ENCODE measurements at places on chromosomes 4 and X.
A peak's percentile ranks its signal among the peaks of the same experiment; 100 is the strongest.

DNA sequence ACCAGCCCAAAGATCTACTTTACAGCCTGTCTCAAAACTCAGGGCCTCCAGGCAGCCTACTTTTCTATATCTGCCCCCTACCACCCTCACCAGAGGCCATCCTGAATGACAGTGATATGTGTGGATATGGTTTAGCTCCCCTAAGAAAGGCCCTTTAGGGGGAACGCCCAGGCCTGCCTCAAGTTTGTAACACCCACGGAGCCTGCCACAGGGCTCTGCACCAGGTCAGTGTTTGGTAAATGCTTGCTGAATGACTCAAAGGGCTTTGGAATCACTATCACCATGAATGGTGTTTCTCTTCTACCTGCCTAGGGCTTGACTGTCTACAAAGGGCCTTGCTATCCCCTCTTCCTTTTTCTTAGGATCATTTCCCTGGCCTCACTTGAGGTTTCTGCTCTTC is 11.3 kb upstream of the LONRF3 start:
- DNase-seq, result no peak

DNA sequence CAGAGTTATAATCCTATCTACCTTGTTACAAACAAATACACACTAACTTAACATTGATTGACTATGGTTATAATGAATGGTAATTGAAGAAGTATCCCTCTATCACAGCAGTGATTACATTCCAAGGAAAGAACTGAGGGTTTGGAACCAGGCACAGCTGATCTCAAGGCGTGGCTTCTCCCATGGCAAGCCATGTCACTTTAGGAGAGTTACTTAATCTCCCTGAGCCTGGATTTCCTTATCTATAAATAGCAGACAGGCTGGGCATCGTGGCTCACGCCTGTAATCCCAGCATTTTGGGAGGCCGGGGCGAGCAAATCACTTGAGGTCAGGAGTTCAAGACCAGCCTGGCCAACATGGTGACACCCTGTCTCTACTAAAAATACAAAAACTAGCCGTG is 25.6 kb downstream of the SORBS2 start:
- no peak for DNase-seq

DNA sequence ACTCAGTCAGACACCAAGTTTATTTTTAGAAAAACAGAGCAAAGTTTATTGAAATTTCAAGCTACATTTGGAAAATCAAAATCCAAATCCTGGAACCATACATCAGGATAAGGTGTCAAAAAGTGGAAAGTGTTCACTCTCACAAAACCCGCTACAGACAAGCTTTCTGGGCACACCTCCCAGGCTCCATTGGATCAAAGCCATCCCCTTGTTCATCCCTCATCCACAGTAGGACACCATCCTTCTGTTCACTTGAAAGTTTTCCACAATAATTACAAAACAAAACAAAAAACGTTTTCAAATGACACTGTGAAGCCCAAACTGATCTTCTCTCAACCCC is 62.4 kb downstream of the TSC22D3 start:
- DNase-seq, result no peak

- DNase-seq, result no peak
Observed at GRCh38 chr4:111492496-111492895, 652.8 kb upstream of the FAM241A start.

DNA sequence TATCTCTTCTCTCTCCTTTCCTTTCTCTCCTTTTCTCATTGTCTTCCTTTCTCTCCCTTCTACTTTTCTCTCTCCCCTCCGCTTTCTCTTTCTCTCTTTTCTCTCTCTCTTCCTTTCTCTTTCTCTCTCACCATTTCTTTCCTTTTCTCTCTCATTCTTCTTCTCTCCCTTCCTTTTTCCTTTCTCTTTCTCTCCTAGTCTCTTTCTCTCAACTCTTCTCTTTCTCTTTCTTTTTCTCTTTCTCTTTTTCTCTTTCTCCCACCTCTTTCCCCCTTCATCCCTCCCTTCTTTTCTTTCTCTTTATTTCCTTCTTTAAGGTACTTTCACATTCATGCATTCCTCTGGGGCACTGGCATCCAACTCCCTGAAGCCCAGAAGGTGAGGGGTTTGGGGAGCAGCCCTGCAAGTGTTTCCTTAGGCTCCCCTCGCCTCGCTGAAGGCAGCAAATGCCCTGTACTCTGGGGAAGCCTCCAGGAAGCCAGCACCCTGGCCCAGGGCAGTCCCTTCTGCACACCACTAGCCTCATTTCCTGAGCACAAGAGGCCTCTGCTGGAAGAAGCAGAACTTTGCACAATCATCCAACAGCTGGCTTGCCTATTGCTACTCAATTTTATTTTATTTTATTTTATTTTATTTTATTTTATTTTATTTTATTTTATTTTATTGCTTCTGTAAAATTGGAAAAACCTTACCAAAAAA is 124.2 kb downstream of the NFKB1 start:
- peak; percentile 6 for DNase-seq

DNA sequence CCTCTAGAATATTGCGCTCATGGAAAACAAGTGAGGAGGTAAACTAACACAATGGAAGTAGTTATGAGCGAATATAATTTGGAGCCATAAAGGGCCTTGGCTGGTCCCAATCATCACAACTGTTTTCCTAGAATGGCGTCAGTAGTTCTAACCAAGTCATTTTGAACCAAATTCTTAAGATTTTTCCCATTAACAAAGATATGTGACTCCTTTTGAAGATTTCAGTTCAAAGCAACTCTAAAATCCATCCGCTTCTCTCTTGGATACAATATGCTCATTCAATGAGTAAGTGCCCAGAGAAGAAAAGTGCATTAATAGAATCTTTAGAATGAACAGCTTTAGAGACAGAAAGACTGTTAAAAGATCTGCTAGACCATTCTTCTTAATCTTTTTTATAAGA is 19.6 kb upstream of the MYOZ2 start:
- DNase-seq, result no peak

DNA sequence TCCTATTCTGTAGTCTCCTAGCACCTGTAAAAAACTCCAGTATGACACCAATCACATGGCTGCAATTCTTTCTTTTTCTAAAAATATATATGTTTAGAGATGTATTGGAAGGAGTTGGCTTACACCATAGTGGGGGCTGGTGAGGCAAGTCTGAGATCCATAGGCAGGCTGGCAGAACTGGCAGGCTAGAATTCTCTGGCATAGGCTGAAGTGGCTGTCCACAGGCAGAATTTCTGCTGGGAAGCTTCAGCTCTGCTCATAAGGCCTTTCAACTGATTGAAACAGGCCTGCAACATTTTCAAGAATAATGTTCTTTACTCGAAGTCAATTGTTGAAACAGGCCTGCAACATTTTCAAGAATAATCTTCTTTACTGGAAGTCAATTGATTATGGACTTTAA is 37.0 kb downstream of the FGF2 start:
- no peak for DNase-seq

DNA sequence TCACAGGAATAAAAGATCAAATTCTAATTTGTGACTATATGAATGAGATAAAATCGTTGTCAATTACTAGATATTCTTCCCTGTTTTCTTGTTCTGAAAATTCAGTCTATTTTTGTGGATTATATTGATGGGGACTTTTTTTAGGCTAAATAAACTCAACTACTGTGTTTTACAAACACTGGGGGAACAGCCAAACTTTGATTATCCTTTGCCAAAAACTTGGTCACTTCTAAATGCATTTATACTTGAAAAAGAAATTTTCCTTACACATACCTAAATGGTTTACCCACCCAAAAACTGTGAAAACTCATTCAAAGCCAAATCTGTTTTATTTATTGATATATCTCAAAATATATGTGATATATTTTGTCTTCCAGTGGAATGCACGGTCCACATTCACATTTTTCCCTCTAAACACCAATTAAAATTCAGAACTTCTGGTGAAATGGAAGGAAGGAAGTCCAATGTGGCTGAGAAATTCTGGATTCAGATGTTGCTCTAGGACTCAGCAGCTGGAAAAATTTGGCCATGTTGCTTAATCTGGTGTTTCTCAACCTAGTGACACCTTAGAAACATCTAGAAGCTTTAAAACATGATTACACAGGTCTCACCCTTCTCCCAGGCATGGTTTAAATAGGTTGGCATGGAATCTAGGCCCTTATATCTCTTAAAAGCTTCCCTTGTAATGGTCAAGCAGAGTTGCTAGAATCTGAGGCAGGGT is 28.6 kb upstream of the ARHGAP24 start:
- no peak for DNase-seq

- no peak for DNase-seq
Observed at GRCh38 chr4:169573889-169574288, 38.5 kb downstream of the NEK1 start.

GRCh38 chr4:11223311-11223710 is 205.4 kb downstream of the HS3ST1 start:
- DNase-seq, result no peak

DNA sequence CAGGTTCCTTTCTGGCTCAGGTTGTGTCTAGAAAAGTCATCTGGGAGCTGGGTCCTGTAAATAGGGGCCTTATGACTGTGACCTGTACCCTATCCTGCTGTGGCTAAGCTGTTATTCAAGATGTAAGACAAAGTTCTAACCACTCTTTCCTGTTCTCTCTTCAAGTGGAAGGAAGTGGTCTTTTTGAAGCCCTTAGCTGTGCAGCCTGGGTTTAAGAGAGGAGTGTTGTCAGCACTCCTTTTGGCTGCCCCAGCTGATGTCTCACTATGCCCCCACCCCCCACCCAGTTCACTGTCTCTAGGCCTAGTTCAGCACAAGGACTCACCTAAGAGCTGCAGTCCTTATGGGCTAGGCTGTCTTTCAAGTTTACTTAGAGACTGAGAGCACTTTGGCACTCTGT is 1069.5 kb downstream of the FAM133A start:
- no peak for DNase-seq

DNA sequence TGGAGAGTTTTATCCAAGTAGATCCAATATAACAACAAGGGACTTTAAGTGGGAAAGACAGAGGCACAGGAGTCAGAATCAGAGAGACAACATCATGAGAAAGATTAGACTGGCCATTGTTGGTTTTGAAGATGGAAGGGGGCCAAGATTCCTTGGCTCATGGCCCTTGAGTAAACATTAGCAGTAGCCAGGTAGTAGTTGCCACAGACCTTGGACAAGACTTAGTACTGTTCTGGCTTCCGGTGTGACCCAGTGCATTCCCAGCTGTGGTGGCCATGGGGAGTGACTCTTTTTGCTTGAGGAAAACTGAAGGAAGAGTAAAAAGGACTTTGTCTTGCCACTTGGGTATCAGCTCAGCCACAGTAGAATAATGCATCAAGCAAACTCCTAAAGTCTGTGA is 462.2 kb upstream of the CPXCR1 start:
- no peak for DNase-seq

- DNase-seq, result no peak
Observed at GRCh38 chr4:116066711-116067245, 953.4 kb upstream of the NDST4 start.

DNA sequence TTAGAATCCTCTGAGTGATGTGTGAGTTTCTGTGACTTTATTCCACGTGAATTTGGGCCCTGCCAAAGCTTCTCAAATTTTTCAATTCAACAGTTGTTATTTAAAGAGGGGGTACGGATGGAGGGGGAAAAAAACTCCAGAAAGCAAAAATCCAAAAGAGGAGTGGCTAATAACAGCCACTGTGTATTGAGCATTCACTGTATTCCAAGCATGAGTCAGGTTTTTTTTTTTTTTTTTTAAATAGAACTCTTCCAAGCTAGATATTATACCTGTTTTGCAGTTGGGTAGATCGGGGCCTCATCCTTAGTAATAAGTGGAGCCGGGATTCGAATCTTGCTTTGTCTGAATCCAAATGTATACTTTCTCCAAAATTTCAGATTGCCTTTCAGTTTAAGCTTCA is 6.4 kb upstream of the RHOH start:
- no peak for DNase-seq

- no peak for DNase-seq
Observed at GRCh38 chr4:41358647-41359421, 102.1 kb downstream of the UCHL1 start.

DNA sequence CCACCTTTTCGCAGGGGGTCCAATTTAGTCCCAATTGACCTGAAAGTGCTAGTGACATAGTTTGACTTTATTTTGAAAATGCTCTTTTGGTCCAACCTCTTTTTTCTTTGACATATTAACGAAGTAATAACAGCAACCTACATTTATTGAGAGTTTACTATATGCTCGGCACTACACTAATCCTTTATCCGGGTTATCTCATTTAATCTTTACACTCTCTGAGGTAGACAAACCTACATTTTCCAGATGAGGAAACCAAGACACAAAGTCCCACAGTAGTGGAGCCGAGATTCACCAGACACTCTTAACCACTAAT is 307 bp upstream of the ATRX start:
- no peak for DNase-seq

- no peak for DNase-seq
Observed at GRCh38 chr4:152735396-152735859, 44.1 kb downstream of the TIGD4 start.

DNA sequence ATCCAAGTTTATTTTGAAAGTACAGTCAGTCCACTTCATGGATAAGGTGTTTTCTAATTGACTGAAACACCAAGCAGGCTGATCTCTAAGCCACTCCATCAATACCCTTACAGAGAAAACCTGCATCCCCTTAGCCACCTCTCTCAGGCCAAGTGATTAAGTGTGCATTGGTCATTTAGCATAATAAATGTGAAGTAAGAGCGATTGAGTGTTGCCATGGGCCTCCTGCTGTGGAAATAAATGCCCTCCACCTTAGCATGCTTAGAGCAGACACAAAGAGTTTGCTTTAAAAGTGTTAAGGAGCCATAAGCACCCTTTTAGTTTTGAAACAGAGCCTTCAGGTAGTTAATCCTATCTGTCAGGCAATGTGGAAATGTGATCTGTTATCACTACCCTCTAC is 386.5 kb downstream of the GPAT3 start:
- no peak for DNase-seq

- no peak for DNase-seq
Observed at GRCh38 chr4:910366-911091, 21.6 kb downstream of the GAK start.

DNA sequence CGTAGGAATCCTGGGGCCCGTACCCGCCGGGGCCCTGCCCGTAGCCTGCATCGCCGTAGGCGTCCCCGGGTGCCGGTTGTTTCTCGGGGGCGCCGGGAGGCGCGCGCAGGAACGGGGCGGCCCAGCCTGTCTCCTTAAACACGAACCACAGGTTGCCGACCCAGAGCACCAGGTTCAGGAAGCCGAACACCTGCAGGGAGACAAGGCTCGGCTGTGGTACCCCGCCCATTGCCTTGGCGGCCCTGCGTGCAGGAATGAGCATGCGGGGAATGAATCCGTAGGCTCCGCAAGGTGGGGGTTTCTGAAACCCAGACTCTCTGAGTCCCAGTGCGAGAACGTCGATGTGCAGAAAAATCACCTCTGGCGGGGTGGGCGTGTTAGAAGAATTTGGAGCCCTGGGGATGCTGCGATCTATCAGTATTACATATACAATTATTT is 5.4 kb upstream of the PRICKLE3 start:
- no peak for DNase-seq

GRCh38 chr4:127162741-127163140 is 470.0 kb upstream of the INTU start:
- DNase-seq, result no peak

GRCh38 chrX:134525086-134525792 is 65.3 kb downstream of the HPRT1 start:
- DNase-seq, result no peak

Measured in SW 1271 (cell line).